ENCODE measurements at places on chromosomes 1 and 21.

DNA sequence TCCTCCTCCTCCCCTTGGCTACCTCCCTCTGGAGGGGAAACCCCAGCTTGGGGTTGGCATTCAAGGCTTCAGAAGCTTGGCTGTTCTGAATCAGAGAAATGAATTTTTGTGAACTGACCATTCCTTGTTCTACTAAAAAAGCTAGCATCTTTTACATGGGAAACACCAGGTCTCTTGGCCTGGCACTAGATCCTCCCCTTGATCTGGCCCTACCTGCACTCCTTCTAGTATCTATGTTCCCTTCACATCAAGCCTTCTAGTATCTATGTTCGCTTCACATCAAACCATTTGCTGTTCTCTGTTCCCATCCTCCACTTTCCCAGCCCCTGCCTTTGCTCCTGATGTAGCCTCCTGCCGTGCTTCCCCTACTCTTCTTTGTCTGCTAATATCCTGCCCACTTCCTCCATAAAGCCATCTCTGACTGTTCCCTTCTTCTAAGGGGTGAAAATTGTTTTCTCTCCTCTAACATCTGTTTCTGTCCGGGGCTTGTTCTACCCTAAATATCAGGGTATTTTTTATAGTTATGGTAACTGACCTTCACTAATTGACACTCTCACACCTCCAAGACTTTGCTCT is 25.8 kb downstream of the FAM151A start:
- DNase-seq: no peak

DNA sequence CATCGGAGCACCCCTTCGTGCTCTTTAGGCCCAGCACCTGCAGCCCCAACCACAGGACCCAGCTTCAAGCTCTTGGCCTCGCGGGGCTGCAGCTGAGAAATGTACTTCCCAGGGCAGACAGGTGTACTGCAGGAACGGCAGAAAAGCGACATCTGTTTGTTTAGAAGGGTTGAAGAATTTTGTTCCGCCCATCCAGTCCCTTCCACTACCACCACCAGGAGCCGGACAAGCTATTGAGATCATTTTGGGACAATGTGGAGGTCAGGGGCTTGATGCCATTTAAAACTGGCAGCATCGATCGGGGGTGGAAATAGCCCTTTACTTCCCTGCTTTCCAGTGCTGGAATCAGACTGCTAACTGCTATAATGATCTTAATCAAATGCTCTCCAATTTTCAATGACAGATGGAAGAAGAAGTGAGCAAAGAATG is 1.7 kb downstream of the SERTAD4 start:
- no peak for DNase-seq

DNA sequence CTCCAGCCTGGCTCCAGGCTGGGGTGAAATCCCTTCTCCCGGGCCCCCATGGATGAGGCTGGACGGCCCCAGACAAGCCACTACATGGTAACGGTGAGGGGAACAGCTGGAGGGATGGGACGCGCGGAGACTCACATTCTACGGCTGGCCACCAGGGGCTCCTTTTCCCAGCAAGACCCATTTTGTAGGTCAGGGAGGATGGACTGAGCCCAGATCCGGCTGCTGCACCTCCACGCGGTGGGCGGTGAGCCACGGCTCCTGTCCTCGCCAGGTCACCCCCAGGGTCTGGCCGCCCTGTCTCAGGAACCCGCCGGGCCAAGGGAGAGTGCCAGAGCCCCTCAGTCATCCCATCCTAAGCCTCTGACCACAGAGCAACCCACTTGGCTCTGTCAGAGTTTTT is 75.0 kb upstream of the ACTRT2 start:
- DNase-seq: no peak

GRCh38 chr1:11691928-11692711 is 610 bp downstream of the DRAXIN start:
- DNase-seq: no peak

- no peak for DNase-seq
Measured at GRCh38 chr1:15432324-15432723, 5.9 kb upstream of the CTRC start.

GRCh38 chr1:184941735-184942134 is 32.6 kb downstream of the NIBAN1 start:
- DNase-seq: no peak

GRCh38 chr1:203274603-203275381 is 30.5 kb upstream of the BTG2 start:
- DNase-seq: no peak

DNA sequence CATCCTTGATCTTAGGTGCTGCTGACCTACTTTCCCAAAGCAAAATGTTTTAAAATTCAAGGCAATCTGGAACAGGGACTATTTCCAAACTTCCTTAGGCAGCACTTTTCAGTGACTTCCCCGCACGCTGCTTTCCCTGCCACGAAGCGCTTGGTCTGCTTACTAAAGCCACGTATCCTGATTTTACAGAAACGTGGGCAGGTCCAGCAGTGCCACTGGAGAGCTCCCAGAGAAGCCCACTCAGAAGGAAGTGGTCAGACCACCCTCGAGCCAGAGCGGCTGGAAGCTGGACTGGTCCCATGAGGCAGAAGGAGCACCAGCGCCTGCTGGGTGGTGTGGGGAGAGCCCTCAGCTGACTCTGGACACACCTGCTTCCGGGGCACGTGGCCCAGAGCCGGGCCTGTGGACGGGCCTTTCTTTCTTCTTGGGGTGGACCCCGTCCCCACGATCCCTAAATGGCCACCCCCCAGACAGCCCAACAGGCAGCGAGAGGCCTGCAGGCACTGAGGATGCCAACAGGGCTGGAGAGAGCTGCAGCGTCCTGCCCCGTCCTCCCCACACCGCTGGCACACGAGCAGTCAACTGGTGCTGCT is 23.2 kb downstream of the PTTG1IP start:
- DNase-seq: no peak

GRCh38 chr1:17397910-17398695 is 26.1 kb downstream of the PADI6 start:
- no peak for DNase-seq

DNA sequence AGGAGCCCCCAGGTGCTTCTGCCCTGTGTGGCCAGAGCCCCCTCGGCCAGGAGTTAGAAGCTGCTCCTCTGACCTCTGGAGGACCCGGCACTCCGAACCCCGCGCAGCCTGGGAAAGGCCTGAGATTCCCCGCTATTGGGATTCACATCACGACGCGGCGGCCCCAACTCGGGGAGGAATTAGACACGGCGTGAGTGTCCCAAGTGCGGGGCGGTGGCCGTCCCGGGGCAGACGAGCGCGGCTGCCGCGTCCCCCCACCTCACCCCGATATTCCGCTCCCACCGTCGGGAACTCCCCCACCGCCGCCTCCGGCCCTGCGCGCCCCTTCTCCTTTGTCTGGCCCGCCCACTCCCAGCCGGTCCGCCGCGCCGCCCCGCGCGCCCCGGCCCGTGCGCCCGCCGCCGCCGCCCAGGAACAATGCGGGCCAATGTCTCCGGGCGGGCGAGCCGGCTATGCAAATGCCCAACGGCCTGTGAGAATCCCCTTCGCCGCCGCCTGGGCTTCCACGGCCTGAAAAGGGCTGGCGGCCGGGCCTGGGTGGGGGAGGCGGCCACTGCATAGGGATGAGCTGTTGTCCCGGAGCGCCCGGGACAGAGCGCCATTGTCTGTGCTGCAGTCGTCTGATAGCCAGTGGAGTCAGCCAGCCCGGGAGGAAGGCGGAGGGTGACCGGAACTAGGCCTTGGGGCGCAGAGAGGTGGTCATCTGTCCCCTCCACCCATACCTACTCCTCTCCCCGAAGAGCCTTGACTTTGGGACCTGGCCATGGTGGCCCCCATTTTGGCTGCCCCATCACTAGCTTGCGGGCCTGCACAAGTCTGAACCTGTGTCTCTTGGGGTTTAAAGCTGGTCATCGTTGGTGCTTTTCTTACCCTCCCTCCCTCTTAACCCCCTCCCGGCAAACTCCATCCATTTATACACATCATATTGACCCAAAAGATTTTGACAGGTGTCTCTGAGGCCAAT is 19.4 kb downstream of the RHBG start:
- no peak for DNase-seq

DNA sequence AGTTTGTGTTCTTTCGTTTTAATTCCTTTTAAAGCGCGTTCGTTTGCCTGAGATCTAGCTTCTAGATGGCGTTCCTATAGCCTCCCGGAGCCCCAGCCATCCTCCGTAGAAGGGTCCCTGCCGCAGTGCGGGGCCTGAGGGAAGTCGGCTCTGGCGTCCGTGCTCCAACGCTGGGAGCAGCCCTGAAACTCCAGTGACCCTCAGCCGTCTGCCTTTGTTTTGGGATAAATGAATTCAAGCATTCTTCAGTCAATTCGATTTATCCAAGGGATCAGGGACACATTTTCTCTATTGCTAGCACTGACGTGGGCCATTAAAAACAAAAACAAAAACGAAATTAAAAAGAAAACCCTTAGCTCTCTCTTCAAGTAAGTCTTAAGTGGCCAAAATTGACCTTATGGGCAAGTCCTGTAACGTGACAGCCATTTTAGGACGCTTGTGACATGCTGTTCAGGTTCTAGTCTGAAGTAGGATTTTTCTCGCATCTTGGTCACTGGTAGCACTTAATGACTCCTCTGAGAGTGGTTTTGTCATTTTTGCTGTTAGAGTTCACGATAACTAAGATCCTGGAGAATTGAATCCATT is 742 bp upstream of the HSPA13 start:
- DNase-seq: no peak

DNA sequence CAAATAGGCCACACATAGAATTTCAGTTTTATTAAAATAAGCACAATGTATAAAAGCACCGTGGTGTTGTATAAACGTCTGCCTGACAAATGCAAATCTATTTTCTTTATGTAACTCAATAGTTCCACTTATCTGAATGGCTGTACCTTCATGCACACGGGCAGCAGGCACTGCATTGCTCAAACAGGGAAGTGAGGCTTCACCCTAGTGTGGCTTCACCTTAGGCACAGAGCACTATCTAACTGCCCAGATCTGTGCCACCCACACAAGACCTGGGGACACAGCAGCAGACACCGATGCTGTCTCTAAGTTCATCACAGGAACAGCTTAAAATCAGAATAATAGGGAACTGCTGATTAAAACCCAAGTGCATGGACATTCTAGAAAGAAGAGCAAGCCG is 6.0 kb upstream of the KNCN start:
- no peak for DNase-seq
